ENCODE measurements at places on chromosomes 7 and 10.

DNA sequence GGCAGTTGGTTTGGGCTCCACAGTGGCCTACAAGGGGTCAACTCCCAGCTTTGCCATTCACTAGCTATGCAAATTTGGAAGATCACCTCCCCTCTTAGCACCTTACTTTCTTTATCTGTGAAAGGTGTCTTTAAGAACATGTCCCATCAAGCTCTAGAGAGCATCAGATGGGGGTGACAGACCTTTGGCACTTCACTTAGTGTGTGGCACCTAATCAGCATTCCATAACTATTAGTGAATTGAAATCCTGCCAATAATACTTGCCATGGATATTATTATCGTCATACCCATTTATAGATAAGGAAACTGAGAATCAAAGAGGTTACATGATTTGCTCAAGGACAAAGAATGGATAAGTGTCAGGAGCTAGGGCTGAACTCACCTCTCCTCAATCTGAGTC lies 51.9 kb downstream of the PLPP4 start:
- DNase-seq = no peak

DNA sequence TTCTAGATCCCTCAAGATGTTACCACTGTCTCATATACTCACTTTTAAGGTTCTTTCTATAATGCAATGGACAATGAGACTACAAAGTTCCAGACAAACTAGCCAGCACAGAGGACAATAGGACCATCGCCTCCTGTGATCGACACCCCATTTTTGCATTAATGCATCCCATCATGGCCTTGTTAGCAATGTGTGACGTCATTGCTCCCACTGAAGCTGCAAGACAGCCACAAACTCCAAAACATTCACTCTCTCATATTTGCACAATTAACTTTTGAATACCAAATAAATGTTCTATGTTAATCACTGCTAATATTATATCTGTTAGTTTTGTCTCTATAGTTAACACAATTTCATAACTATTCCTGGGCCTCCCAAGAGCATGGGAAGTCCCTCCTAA lies 88.8 kb upstream of the TMEM72 start:
- no peak for DNase-seq

DNA sequence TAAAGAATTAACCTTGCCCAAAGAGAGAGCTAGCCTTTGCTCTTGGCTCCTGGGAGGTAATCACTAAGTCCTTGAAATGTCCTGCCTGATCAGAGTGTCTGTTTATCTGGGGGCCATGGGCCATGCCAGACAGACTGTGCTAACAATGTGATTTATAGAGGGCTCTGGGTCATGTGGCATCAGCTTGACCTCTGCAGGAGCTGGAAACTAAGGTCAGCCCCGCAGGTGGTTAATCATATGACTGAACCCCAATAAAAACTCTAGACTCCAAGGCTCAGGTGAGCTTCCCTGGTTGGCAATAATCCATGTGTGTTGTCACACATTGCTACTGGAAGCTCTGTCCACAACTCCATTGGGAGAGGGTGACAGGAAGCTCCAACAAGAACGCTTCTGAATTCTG lies 47.5 kb downstream of the NDUFB2 start:
- no peak for DNase-seq

DNA sequence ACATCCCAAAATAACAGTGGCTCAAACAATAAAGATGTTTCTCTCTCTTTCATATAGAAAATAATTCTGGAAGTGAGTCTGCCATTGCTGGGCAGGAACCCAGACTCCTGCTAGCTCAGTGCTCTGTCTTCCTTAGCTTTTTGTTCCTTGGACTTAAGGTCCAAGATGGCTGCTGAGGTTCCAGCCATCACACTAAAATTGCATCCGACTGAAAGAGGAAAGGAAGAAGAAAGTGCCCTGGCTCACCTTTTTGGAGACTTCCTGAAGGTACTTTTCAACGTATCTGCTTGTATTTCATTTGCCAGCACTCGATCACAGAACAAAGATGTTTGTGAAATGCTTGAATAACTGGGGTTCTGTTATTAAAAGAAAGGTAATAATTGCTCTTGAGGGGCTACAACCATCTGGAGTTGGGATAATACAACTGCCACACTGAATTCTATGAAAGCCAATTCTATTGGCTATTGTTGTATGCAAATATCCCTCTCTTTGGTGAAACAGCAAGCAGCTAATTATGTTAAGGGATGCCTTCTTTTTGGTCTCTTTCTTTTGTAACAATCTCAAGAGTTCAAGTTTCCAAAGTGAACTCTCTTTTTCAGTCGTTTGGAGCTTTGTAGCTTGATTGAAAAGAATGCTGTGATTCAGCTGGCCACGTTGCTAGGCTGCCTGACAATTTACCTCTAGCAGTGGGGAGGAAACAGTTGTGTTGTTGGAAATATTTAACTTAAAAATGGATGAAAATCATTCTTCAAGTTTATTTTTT lies 83.9 kb downstream of the BAMBI start:
- DNase-seq = no peak

DNA sequence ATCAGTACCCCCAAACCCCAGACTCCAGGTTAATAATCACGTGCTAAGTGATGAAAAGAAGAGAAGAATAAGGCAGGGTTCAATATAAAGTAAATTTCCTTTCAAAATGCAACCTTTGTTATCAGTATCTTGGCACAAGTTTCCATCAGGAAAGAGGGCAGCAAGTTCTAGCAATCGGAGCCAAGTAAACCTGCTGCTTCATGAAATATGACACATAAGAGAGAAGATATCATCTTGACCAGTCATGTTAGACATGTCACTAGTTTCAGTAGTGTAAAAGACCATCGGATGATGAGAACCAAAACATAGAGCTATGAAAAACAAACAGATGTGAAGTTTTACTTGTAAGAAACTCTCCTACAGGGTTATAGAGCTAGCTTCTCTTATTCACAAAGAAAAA lies 44.0 kb downstream of the AASS start:
- no peak for DNase-seq

DNA sequence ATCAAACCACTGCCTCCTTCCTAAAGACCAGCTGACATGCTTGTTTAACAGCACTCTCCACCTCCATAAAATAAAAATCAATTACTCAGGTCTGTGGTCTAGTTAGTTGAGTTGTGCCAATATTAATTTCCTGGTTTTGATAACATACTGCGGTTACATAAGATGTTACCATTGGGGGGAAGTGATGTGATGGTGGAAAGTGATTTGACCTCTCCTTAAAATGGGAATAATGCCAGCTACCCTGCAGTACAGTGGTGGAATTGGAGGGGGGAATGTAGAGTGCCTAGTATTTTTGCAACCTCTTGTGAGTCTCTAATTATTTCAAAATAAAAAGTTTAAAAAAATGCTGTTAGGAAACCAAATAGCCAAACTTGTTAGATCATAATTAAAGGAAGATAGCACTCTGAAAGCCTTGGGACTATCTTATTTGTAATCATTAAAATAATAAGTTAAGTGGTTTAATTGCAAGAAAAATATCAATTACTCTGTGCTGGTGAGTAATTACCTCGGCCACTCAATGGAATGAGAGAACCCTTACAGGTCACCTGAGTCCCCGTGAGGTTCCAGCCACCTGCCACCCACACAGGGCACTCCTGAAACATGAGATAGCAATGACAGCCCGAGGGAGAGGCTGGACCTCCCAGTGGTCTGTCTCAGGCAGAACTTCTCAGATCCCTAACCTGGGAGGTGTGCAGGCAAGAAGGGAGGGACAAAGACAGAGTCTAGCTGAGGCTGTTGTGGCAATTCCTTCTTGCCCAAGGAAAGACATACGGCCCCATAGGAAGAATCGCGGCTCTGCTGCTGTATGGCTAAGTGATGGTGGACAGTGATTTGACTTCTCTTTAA lies 94.1 kb downstream of the SH3PXD2A start:
- no peak for DNase-seq
